ENCODE measurements at places on chromosomes 3 and 15.

DNA sequence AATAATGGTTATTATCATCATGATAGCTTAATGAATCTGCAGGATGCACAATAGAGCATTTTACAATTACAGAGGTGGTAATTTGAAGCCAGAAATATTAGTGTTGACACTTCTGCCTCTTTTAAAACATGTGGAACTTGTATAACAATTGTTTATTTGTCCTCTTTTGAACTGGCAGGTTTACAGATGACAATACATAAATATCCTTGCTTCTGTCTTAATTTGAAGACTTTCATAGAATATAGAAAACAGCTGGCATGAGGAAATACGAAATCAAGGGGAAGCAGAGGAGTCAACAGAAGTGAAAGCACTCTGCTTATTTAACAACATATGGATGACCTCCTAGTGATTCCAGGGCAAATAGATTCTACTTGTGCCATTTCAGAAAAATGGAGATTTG is 270.5 kb upstream of the SGO1 start:
- DNase-seq = no peak

DNA sequence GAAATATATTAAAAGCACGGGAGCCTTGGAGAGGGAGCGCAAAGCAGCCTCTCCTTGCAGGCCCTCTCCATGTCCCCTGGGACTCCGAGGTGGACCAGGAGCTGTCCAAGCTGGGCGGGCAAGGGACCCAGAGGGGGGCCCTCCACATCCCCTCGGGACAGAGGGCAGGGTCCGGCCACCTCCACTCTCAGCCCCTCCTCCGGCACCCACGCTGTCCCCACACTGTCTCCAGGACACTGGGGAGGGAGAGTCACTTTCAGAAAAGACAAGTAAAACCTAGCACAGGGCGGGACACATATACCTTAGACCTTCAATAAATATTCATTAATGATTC is 77.5 kb upstream of the RNF7 start:
- DNase-seq = no peak

GRCh38 chr15:68379759-68380290 is 52.1 kb downstream of the ITGA11 start:
- no peak for DNase-seq

DNA sequence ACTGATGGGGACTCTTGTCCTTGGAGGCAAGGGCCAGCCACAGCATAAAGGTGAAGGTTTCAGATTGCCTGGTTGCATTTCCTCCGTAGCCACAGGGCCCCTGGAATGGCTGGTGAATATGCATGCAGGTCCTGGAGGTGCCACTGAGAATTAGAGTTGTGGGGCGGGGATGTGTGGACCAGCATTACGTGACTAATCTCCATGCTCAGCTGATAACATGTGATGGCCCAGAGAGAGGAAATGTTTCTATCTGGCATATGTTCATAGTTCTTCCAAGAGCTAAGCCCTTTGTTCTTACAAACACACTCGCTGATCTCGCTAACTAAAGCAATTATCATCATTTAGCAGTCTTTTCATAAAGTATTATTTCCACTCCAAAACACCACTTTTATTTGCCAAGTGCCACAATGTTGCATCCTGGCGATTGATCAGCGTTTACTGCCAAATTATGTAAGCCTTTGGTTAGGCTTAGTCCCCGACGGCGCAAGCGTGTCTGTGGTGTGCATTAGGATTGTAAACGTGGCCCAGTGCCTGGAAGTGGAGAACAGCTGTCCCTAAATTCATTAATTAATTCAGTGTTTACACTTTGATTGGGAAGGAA is 55.9 kb downstream of the CGNL1 start:
- DNase-seq = no peak

GRCh38 chr3:3559786-3560185 is 239.4 kb upstream of the LRRN1 start:
- DNase-seq = no peak

DNA sequence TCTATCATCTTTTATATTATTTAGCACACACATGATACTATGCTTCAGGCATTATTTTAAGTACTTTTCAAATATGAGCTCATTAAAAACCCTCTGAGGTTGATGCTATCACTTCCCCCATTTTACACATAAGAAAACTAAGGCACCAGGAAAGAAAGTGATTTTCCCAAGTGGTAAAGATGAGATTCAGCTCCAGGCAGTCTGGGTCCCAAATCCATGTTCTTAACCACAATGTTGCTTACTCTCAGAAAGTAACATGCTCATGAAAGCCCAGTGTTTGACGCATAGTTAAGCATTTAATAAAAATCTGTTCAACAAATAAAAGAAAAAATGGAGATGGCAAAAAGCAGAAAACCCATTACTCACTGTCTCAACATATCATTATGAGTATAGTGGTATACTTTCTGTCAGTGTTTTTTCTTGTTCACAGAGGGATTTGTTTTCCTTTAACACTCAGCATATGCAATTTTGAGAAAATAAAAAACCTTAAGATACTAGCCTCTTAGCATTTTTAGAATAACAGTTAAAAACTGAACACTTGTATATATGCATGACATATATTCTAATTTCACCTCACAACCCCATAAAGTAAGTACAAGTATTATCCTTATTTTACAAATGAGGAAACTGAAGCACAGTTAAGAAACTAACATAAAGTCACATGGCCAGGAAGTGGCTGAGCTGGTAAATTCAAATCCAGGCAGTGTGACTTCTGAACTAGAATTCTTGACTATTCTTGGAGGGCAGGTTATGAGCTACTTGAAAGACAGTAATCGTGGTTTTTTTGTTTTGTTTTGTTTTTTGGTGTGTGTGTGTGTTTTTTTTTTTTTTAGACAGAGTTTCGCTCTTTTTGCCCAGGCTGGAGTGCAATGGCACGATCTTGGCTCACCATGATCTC is 10.4 kb downstream of the PEAK1 start:
- peak; percentile 60 for DNase-seq

GRCh38 chr3:121794264-121794983 is 40.4 kb downstream of the IQCB1 start:
- DNase-seq = no peak

DNA sequence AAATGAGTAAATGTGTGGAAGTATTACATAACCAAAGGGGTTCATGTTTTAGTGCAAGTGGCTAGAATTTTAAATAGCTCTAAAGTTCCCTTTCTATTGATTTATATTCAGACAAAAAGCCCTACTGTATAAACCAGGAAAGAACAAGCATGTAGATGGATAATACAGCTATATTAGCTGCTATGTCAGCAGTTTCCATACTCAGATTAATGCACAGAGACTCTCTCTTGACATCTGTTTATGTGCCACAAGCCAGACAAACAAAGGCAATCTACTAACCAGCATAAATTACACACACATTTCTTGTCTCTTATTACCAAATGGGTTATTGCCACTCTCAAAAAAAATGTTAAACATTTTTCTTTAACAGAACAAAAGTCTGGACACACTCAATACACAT is 760.1 kb upstream of the NECTIN3 start:
- DNase-seq = no peak

GRCh38 chr3:54347060-54347459 is 224.7 kb downstream of the CACNA2D3 start:
- DNase-seq = no peak

DNA sequence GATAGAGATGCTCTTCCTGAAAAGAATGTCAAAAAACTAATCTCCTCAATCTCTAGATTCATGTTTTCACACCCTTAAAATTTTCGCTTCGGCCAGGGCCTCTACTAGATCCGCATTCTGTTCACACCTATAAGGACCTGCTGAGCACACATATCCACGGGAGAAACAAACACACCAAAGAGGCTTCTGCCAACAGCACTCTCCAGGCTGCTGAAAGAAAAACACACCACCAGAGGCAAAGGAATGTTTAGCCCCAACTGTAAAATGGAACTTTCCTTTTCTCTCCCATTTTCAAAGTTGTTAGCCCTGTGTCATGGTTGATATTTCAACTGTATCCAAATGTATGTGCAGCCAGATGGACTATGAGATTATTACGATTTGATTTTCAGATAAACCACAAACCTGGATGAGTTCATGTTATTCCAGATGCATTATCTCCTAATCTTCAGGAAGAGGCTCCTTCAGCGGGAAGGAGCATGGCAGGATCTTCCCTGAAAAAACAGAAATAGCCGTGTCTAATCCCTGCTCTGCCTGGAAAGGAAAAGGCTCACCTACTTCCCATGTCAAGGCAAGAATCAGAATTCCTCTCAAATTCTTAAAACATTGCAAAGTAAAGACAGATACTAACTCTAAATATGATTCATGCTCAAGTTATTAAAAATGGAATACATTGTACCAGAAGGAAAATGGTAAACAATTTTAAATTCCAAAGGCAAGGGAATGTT is 442.7 kb upstream of the NR2F2 start:
- no peak for DNase-seq

DNA sequence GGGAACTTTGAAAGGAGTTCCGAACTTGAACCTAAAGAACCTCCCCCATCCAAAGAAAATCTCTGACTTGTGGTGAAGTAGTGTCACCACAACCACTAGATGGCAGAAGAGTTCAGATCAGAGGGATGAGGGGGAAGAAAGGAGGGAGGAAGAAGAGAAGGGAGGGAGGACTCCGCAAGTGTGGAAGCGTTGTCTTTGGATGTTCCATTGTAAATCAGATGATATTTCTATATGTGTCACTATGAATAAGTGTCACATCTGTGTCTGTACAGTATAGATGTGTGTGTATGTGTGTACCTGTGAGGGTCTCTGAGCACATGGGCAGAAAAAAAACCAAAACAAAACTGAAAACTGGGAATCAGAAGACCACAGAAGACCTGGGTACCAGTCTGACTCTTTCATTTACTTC is 16.9 kb downstream of the SLC24A1 start:
- peak; percentile 74 for DNase-seq
